Activated T-cell treated with anti-CD3 and anti-CD28 coated beads, Interleukin-2, amount 50 U/mL, for 48 hours (primary cell): ENCODE measurements at places on chromosomes 5 and 9.

DNA sequence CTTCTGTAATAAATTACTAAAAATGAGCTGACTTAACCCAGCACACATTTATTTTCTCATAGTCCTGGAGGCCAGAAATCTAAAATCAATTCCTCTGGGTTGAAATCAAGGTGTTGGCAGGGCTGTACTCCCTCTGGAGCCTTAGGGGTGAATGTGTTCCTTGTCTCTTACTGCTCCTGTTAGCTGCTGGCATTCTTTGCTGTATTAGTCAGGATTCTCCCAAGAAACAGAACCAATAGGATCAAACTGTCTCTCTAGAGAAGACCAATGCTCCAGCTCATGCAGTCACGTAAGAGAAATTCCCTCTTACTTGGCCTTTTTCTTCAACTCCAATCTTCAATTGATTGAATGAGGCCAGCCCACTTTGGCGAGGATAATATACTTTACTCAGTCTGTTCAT lies 15.3 kb upstream of the CD180 start:
- no peak for DNase-seq

DNA sequence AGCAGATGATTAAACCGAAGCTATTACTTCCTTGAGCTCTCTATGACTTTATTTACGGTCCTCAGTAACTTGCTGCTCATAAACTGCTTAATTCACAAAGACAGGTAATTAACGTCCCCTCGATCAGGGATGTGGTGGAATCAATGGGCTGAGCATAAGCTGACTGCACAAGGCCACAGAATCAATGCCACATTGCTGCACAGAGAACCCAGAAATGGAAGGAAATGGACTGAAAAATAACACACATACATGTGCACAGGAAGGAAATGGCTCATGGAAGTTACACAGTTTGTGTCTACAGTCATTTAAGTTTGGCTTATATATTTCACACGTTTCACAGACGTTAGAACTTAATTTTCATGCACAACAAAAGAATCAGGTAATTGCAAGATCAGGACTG lies 118.3 kb upstream of the KLF9 start:
- DNase-seq: no peak

DNA sequence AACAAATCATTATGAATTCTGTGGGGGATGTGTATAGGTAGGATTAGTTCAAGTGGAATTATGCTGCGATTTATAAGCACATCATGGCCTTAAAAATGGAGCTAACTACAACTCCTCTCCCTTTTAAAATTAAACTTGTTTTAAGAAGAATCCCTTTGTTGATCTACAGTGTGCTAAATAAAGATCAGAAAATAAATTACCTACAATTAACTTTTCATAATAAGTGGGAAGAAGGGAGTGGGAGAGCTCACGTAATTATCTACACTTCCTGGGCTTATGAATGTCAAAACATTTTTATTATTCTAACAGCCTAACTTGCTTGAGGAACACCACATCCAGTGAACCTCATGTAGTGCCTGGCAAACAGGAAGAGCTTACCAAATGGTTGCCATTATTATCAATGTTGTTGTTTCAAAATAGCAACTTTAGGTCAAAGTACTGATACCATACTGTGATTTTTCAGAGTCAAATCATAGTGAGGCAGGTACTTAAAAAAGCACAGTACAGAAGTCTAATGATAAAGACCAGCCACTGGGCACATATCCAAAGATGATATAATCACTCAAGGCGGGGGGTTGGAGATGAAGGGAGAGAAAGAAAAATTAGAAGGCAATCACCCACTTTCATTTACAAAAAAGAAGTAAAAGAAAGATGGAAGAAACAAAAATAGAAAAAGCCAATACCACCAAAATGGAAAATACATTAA lies 174.0 kb downstream of the RAPGEF6 start:
- no peak for DNase-seq

DNA sequence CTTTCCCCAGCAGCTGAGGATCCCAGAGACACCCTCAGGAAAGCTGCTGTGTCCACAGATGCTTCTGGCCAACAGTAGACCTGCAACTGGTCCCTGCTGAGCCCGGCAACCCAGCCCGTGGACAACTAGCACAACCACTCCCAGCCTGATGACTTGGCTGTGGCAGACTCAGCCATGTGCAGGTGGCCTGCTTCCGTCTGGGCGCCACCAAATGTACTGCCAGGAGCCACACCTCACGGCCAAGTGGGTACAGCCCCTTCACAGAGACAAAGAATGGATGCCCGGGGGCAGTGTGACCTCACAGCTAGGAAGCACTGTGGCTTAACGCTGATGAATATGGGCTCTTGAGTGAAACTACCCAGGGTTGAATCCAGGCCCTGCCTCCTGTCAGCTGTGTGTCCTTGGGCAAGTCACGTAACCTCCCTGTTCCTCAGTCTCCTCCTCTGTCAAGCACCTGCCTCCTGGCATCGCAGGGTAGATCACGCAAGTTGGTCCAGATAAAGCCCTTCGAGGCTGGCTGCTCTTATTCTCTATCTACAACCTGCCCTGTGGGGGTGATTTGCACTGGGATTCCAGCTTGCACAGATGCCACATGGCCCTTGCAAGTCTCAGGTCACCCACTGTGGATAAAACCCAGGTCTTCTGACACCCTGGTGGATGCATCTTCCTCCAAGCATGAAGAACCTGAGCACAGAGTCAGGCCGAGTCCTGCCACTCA lies 225.0 kb downstream of the PBX3 start:
- no peak for DNase-seq

DNA sequence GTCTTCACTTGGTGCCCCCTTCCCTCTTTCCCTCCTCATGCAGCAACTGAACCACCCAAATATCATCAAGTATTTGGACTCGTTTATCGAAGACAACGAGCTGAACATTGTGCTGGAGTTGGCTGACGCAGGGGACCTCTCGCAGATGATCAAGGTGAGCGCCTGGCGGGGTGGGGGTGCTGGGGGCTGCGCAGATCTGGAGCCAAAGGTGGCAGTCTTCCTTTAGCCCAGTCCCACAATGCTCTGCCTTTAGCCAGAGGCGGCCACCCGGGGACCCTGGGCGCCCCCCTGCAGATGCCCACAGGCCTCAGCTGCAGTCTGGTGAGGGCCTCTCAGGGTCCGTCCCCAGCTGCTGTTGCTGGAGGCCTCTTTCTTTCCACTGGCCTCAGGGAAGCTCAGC lies 63.7 kb downstream of the NEK6 start:
- no peak for DNase-seq

DNA sequence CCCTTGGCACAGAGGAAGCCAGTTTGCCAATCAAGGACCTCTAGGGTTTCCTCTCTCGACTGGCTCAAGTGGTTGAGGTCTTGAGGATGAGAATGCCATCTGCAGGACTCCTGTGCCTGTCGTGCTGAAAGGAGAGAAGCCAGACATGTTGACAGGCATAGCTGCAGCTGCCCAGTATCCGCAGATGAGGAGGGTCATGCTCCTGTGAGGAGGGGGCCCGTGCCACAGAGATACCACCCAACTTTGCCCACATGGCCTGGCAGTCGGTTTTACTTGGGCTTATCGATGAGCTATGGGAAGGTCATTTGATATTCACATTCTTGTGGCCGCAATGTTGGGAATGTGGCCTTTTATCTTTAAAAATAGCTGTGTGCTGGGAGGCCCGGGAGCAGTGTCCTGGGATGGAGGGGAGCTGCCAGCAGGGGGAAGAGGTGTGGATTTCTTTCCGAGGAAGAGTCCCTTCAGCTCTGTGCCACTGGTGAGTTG lies 17.4 kb downstream of the FRMPD1 start:
- no peak for DNase-seq

DNA sequence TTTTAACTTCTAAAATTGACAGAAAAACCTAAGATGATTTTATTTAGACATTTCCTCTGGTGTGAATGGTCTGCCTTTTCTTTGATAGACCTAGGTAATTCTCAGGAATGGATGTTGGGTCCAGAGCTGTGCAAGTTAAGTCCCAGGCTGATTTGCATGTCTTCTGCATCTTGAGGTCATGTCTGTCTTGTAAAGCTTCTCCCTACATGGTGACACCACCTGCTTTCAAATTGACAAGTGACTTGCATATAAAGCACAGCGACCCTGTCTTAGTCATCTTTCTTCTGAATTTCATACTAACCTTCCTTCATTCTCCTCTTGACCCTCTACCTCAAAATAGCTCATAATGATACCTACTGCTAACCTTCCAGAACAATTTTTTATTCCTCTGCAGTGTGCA lies 29.2 kb downstream of the OSTF1 start:
- no peak for DNase-seq

GRCh38 chr5:39360471-39361111 lies 3.7 kb downstream of the C9 start:
- no peak for DNase-seq

- no peak for DNase-seq
Measured at GRCh38 chr5:172194985-172195774, 1.2 kb downstream of the EFCAB9 start.

- DNase-seq: no peak
Measured at GRCh38 chr9:27227192-27227591, 69.8 kb downstream of the EQTN start.

- DNase-seq: no peak
Measured at GRCh38 chr9:14192556-14192955, 121.4 kb downstream of the NFIB start.

- DNase-seq: no peak
Measured at GRCh38 chr9:97723819-97724218, 26.7 kb upstream of the XPA start.

- no peak for DNase-seq
Measured at GRCh38 chr9:11779971-11780370, 913.2 kb upstream of the TYRP1 start.

DNA sequence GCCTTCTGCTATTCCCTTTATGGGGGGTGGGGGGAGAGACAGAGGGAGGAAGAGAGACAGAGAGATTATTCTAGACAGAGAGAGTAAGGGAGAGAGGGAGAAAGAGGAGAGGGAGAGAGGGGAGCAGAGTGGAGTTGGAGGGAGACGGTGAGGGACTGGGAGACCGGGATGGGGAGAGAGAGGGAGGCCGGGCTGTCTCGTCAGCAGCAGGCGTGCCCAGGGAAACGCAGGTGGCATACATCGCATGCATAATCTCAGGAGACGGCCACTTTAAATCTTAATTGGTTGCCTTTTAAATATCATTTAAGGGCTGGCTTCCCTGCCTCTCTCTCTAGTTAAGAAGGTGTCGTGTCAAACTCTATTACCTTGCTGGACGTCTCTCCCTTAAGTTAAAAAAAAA lies 8.4 kb downstream of the IRX4 start:
- DNase-seq: no peak

- no peak for DNase-seq
Measured at GRCh38 chr5:140868721-140869554, at the start of gene PCDHA11. Gene PCDHA11, plus strand, starts transcription at chr5:140868957. Its CDS starts 147 bp downstream, at chr5:140869104.

DNA sequence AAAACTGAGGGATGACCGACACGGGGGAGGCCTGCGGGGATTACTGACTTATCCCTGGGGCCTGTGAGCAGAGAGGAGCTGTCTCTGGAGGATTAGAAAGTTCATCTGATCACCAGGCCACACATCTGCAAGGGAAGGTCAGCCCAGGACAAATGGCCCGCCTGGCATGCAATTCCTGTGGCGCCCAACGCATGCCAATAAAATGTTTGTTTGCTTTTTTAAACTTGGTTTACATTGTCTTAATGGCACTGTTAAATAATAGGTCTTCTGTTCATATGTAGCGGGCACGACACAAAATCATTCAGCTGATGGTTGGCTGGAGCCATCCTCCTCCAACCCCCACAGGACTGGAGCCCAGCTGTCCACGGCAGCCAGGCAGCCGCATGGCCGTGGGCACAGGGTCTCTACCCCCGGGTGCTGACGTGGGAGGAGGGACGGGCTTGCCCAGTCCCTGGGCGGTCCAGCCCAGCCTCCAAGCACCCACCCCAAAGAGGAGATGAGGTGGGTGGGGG lies 41.0 kb upstream of the SLC12A7 start:
- DNase-seq: no peak

DNA sequence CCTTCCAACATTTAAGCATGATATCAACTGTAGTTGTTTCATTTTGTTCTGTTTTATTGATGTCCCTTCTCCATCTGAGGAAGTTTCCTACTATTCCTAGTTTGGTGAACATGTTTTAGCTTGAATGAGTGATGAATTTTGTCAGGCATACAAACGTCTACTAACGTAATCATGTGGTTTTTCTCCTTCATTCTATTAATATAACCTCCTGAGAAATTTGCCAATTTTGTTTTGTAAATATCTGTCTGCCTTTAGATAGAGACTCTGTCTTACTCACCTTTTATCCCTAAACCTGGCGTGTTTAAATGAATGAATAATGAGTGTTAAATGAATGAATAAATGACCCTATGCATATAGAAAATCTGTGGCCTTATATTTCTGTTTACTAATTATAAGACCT lies 26.5 kb upstream of the NREP start:
- DNase-seq: no peak

DNA sequence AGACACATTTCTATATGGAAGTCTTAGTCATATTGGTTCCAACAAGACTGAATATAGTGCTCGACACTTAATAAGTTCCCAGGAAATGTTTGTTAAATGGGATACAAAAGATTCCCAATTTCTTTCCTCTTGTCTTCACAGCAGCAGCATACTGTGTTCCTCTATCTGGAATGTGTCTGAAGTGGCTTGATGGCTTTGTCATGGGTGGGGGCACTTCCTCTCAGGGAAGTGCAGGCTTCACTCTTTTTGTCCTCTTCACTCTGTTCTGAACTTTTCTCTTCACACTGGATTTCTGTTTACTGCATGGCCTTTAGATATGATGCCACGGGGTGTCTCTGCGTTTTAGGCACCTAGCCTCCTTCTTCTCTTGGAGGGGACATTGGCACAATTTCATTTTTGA lies 127.7 kb upstream of the C9orf72 start:
- no peak for DNase-seq

GRCh38 chr5:124724357-124725039 lies 21.9 kb downstream of the ZNF608 start:
- no peak for DNase-seq

DNA sequence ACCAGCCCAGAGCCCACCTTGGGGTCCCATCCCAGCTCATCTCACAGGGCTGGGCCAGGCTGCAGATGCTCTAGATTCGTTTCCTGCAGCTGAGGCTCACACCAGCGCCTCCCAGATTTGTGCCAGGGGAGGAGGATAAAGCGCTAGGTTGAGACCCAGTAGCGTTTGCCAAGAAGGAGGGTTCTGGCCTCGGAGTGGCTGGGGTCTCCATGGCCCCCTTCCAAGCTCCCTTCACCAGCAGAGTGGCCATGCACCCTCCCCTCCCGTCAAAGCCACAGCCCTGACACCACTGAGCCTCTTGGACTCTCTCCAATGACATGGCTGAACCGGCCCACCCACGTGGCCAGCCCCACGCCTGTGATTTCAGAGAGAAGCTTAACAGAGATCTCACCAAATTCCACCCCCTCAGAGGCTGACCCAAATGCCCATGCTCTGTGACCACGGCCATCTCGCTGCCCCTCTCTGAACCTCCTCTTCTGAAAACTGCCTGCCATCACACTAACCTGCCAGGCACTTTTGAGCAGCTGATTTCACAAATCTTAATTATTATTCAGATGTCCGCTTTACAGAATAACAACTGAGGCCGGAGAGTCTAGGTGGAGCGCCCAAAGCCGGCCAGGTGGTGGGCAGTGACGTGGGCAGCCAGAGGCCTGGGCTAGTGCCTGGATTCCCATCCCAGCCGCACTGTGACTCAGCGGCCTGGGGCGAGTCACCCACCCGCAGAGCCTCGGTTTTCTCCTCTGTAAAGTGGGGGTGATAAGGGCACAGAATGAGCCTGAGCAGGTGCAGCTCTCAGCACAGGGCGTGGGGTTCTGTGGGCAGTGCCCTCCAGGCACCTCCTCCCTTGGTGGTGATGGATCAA lies 155.7 kb downstream of the C9orf50 start:
- no peak for DNase-seq
